ENCODE measurements at places on chromosomes 16 and 17.

DNA sequence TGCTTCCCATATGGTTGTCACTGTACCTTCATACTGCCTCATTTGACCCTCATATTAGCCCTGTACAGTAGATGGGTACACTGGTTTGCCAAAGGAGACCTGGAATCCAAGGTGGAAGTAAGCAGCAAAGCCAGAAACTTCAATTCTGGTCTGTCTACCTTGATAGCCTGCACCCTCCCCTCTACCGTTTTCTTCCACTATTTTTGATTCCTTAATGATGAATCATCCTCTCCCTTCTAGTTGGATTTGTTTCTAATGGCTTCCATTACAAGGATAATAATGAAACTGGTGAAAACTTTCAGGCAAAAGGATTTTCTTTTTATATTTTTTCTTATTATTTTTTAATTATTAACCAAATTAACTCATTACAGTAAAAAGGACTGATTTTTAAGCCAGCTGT is 17.3 kb downstream of the TAC4 start:
- no peak for DNase-seq

GRCh38 chr16:85250609-85251223 is 138.4 kb upstream of the CIBAR2 start:
- DNase-seq, result no peak

GRCh38 chr17:75531721-75532072 is 6.2 kb downstream of the LLGL2 start:
- no peak for DNase-seq

- DNase-seq, result no peak
Measured at GRCh38 chr16:5319799-5320198, 222.2 kb upstream of the EEF2KMT start.

GRCh38 chr16:52925143-52925542 is 127.6 kb downstream of the CHD9NB start:
- no peak for DNase-seq

DNA sequence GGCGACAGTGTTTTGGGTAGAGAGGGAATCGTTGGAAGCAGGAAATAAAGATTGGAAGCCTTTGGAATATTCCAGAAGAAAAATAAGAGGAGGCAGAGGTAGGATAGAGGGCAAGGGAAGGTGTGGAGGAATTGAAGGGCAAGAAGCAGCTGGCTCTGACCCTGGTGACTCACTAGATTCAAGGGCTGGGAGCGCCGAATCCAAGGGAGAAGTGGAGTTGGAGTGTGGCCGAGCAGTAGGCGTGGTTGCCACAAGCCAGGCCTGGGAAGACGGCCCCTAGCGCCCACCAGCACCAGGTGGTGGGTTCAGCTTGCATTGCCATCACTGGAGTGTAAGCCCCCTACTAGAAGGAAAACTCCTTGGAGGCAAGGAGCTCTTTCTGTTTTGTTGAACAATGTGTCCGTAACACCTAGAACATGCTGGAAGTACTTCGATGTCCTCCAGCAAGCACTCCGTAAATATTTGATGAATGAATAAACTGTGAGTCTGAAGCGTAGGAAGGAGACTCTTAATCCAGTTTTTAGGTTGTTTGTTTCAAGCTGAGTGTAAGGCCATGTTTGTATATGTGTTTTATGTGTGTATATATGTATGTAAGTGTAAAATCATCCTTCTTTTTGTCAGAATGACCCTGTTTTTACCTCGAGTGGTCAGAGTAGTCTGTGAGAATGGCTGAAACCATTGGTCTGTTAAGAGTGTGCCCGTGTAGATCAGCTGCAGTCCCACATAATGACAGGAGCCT is 139.5 kb downstream of the CMIP start:
- DNase-seq, result no peak

DNA sequence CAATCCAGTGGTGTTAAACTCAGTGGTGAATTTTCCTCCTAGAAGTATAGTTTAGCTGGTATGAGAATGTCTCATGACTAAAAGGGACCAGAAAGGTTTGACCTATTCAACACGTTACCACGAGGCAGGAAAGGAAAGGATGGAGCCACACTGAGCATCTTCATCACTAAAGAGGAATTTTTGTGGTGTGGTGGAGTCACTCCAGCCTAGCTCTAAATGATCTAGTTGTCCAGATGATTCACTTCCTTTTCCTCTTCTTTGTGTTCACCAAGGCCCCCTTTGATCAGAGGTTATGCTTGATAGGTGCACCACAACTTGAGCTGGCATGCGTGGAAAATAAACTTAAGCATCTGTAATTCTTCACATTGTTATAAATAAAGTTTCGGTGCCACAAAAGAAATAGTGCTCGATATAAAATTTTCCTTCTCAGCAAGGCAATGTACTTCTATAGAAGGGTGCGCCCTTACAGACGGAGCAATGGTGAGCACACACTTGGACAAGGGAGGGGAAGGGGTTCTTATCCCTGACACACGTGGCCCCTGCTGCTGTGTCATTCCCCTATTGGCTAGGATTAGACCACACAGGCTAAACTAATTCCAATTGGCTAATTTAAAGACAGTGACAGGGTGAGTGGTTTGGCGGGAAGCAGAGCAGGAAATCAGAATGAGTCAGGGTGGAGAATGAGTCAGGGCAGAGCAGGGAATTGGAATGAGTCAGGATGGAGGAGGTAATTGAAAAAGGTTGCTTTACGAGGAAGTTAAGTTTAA is 254.6 kb downstream of the HS3ST3A1 start:
- DNase-seq, result no peak

- no peak for DNase-seq
Measured at GRCh38 chr17:55728361-55728760, 5.7 kb upstream of the TMEM100 start.

GRCh38 chr17:32396343-32396742 is 46.4 kb downstream of the ZNF207 start:
- DNase-seq, result no peak

- no peak for DNase-seq
Measured at GRCh38 chr17:79905832-79906231, 66.6 kb upstream of the CBX4 start.

Data from GM06990 (cell line).